ENCODE measurements at places on chromosomes 3 and 15.

- DNase-seq: no peak
Measured at GRCh38 chr15:83626171-83626802, 27.6 kb upstream of the ADAMTSL3 start.

DNA sequence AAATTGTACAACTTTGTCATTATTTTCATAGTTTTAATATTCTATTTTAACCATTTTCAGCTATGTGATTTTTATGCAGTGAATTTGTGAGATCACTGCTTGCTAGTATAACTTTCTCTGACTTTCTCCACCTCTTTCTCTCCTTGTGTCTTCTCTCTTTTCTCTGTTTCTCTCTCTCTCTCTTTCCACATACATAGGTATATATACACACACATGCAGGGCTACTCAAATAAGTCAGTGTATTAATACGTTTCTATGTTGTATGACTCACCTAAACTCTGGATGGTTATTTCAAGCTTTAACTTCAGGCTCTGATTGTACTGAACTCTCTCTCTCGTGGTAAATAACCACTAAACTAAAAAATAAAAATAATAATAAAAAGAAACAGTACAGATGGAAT is 1389.3 kb upstream of the ALCAM start:
- no peak for DNase-seq

DNA sequence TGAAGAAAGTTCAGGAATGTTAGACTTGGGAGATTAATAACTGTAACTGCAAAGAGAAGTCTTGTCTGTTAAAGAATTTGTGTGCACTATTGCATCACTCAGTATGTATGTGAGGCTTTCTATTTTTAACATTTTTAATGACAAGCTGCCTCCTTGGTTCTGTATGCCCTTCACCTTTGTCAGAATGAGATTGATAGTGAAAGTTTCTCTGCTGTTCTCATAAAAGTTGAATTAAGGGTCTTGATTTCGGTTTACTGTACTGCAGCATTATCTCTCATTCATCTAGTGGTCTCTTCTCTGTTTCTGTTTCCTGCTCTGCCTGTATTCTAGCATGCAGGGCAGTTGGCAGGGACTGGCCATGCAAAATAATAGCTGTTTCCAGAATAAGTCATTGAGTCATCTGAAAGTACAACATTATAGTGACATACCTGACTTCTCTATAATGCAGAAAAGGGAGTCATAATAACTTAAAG is 454.9 kb downstream of the IL5RA start:
- no peak for DNase-seq

DNA sequence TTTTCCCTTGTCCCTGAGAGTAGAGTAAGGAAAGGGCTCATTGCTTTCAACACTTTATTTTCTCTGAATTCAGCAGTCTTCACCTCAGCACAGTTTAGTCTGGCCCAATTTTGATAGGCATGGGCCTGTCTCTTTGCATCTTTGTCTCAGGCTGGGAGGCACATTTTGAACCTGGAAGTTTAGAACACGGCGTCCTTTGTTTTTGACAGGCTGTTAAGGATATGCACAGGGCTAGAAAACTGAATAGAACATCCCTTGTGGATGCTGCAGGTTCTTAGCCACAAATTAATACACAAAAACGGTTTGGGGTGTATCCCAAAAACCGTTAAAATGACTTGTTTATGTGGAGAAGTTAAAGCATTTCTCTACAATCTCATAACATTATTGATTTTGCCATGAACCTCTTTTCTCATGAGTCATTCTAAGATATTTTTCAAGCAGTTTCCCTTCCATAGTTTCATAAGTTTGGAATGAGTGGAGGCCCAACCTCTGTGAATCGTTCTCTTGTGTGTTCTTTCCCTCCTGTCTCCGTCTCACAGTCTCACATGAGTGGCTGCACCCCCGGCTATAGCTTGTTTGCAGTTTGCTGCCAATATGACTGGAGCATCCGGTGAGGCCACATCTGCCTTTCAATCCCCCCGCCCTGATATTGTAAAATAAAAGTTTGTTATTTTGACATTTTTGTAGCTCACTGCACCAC is 192.9 kb upstream of the EIF1B start:
- no peak for DNase-seq

Data from stimulated activated CD8-positive, alpha-beta memory T cell treated with anti-CD3 and anti-CD28 coated beads, Interleukin-2, amount 100 ng/mL, for 1 hour (primary cell).